ENCODE measurements at places on chromosomes 7 and 10. TPM values are rescaled to one million over a fixed set of nuclear protein-coding genes. Genes with fewer than 3 reads are reported as not detected.

The SLC35B4 gene
- total RNA-seq = 11.1 TPM

GRCh38 chr7:157627033-157627432 lies 290.2 kb downstream of the DNAJB6 start:
- no peak overlapping the region for H3K4me3 ChIP-seq
- H3K4me1 ChIP-seq = no peaks in the 10 kb centered on the region
- no peaks in the 10 kb centered on the region for H3K36me3 ChIP-seq
- no peak overlapping the region for H3K27ac ChIP-seq
- no peak for DNase-seq
- no peaks in the 10 kb centered on the region for H3K27me3 ChIP-seq

The NKX1-2 gene
- total RNA-seq = not detected

- no peaks in the 10 kb centered on the region for H3K36me3 ChIP-seq
- H3K27ac ChIP-seq = no peak overlapping the region
- peaks cover 34% of the 10 kb centered on the region for H3K27me3 ChIP-seq
- no peaks in the 10 kb centered on the region for H3K4me1 ChIP-seq
- no peak for DNase-seq
Observed at GRCh38 chr10:8103543-8103942, 49.1 kb downstream of the GATA3 start.

DNA sequence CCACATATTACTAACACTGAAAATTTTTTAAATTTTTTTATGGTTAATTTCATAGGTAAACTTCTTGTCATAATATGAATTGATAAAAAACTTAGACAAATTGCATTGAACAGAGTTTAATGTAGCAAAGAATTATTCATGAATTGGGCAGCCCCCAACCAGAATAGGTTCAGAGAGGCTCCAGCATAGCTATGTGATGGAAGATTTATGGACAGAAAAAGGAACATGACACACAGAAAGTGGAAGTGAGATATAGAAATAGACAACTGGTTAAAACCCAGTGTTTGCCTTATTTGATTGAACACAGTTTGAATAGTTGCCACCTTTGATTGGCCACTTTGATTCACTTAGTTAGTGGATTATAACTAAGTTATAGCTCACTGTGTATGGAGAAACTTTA lies 87.2 kb downstream of the AHR start:
- no peaks in the 10 kb centered on the region for H3K27me3 ChIP-seq
- DNase-seq = no peak
- H3K4me1 ChIP-seq = no peaks in the 10 kb centered on the region
- H3K36me3 ChIP-seq = no peaks in the 10 kb centered on the region

- no peak overlapping the region for H3K4me3 ChIP-seq
- H3K36me3 ChIP-seq = no peaks in the 10 kb centered on the region
Observed at GRCh38 chr7:117262546-117262945, 60.3 kb downstream of the WNT2 start.

GRCh38 chr10:89655722-89656121 lies 10.7 kb upstream of the PANK1 start:
- H3K4me3 ChIP-seq = no peak overlapping the region
- H3K27me3 ChIP-seq = no peaks in the 10 kb centered on the region
- H3K36me3 ChIP-seq = no peaks in the 10 kb centered on the region

GRCh38 chr7:74193054-74193453 lies 16.8 kb upstream of the LAT2 start:
- peaks cover 97% of the 10 kb centered on the region for H3K36me3 ChIP-seq
- DNase-seq = no peak
- H3K4me1 ChIP-seq = peaks cover 7% of the 10 kb centered on the region
- no peaks in the 10 kb centered on the region for H3K27me3 ChIP-seq
- no peak overlapping the region for H3K4me3 ChIP-seq

DNA sequence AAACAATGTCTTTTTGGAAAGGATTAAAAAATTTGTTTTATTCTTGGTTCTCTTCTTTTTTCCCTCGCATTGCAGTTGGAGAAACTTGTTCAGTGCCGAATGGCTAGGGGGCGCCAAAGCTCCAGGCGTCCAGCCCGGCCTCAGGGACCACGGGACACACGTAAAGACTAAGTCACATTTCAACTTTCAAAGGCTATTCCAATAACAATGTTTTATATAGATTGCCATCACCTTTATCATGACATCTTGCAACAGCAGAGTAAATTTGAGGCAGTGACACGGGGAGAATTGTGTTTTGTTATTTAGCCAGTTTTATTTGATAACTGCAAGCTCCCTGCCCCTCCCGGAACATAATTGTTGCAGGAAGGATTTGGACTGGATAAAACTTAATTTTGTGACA lies 2.2 kb upstream of the IGFBP3 start:
- no peaks in the 10 kb centered on the region for H3K36me3 ChIP-seq
- no peak overlapping the region for H3K27ac ChIP-seq
- H3K27me3 ChIP-seq = peaks cover 48% of the 10 kb centered on the region
- peaks cover 54% of the 10 kb centered on the region for H3K4me1 ChIP-seq
- no peak overlapping the region for H3K4me3 ChIP-seq

DNA sequence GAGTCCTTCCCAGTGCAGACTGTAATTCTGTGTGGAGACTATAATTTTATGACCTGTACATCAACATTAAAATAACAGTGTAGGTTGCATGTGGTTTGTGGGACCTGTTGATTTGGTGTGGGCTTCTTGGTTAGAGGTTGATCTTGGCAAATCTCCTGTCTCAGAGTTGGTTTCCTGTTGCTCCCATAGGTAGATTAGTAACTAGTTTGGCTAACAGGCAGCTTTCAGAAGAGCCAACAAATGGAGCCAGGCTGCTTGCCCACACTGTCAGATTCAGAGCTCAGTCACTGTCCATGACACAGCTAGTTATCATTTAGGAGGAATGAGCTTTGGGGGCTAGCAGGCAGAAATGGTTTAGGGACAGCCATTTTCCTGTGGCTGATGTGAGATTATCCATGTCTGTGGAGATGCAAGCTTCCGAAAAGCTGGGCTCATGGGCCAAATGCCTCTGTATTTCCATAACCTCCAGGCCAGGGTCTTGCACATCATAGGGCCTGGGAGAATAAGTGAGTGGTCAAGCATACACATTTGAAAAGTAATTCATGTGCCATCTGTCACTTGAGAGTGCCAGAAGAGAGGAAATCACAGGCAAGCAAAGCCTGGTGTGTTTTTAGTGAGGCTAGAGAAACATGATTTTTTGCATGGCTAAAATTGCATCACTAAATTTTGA lies 33.4 kb downstream of the CCM2 start:
- no peak overlapping the region for H3K4me3 ChIP-seq
- peaks cover 8% of the 10 kb centered on the region for H3K36me3 ChIP-seq
- H3K27ac ChIP-seq = no peak overlapping the region
- no peak for DNase-seq
- H3K4me1 ChIP-seq = peaks cover 52% of the 10 kb centered on the region

DNA sequence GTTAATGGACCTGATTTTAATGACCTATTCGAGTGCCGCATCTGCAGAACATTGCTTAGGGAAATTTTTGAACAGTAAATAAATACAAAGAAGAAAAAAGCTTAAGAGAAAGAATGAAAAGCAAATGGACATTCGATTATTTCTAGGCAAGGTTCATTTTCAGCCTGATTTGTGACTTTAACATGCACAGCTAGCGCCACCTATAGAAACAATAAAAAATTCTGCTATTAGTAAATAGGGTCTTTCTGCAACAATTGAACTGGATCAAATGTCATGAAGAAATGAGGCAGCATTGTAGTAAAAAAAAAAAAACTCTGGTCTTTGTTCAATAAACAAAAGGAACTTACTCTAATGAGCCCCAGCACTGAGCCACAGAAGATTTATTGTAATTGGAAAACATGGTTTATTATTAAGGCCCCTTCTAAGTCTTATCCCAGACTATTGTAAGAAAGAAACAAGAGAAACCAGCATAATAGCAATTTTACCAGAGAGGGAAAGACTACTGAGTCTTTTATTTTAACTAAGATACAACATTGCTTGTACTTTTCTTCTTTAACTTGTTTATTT lies 41.4 kb upstream of the GHITM start:
- no peaks in the 10 kb centered on the region for H3K27me3 ChIP-seq
- DNase-seq = no peak
- H3K27ac ChIP-seq = no peak overlapping the region
- no peak overlapping the region for H3K4me3 ChIP-seq

- H3K27ac ChIP-seq = no peak overlapping the region
- no peak for DNase-seq
- no peaks in the 10 kb centered on the region for H3K27me3 ChIP-seq
- no peaks in the 10 kb centered on the region for H3K36me3 ChIP-seq
- H3K4me3 ChIP-seq = no peak overlapping the region
Observed at GRCh38 chr7:130240240-130240639, 26.4 kb upstream of the CPA2 start.

The CDK1 gene
- total RNA-seq = 2.6 TPM

DNA sequence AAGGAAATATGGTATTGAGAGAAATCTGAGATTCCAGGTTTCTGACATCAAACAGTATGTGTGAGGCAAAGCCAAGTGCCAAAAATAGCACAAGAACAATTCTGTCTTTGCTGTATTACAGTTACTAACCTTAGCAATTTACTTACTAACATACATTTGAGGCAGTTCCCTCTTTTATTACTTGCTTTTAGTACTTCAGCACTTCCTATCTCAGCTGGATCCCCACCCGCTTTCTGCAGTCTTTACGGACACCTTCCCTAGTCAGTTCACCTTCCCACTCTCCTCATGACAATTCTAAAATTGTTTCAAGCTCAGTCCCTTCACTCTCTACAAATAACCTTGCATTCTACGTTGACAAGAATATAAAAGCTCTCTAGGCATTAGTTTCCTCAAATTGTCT lies 79.2 kb downstream of the ELAPOR2 start:
- H3K27me3 ChIP-seq = no peaks in the 10 kb centered on the region
- H3K36me3 ChIP-seq = no peaks in the 10 kb centered on the region
- H3K4me3 ChIP-seq = no peak overlapping the region
- no peak for DNase-seq
- no peak overlapping the region for H3K27ac ChIP-seq

The CYP17A1 gene
- not detected for total RNA-seq

The VKORC1L1 gene
- total RNA-seq = 10.6 TPM

The NPC1L1 gene
- 1.6 TPM for total RNA-seq

GRCh38 chr10:14583967-14584366 lies 190.7 kb downstream of the FAM107B start:
- no peak overlapping the region for H3K4me3 ChIP-seq
- H3K27me3 ChIP-seq = no peaks in the 10 kb centered on the region
- DNase-seq = no peak

The NPY gene
- total RNA-seq = not detected

DNA sequence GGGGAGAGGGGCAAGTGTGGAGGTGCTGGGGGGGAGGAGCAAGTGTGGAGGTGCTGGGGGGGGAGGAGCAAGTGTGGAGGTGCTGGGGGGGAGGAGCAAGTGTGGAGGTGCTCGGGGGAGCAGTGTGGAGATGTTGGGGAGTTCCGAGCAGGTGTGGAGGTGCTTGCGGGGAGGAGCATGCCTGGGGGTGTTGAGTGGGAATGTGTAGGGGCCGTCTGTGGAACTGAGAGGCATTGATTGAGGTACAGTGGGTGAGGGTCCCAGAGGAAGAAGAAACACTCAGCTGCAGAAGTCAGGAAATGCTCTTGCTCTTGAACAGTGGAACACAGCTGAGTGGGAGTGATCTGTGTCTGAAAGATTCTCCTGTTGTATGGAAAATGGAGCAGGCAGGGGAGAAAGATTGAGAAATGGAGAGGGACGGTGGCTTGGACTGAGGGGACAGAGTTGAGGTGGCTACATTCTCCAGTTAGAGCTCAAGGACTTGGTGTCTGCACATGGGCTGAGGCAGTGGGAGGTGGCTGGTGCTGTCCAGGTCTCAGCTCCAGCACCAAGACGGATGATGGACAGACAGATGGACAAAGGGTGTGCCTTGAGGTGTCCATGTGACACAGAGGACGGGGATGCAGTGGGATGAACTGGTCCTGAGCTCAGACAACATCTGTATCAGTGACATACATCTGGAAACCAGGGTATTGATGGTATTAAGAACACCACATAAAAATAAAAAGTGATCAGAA lies 25.2 kb upstream of the NCAPG2 start:
- H3K36me3 ChIP-seq = peaks cover 13% of the 10 kb centered on the region
- H3K4me1 ChIP-seq = no peaks in the 10 kb centered on the region
- peak overlapping the region; percentile 27 for H3K27ac ChIP-seq
- DNase-seq = no peak
- no peak overlapping the region for H3K4me3 ChIP-seq
- no peaks in the 10 kb centered on the region for H3K27me3 ChIP-seq

The SPDYE6 gene
- total RNA-seq = not detected

GRCh38 chr10:97445357-97445721 lies 467 bp downstream of the EXOSC1 start:
- peaks cover 27% of the 10 kb centered on the region for H3K36me3 ChIP-seq
- H3K4me3 ChIP-seq = peak overlapping the region; percentile 100
- peaks cover 46% of the 10 kb centered on the region for H3K4me1 ChIP-seq
- no peak for DNase-seq
- peak overlapping the region; percentile 80 for H3K27ac ChIP-seq

The CHRM2 gene
- 50.9 TPM for total RNA-seq

DNA sequence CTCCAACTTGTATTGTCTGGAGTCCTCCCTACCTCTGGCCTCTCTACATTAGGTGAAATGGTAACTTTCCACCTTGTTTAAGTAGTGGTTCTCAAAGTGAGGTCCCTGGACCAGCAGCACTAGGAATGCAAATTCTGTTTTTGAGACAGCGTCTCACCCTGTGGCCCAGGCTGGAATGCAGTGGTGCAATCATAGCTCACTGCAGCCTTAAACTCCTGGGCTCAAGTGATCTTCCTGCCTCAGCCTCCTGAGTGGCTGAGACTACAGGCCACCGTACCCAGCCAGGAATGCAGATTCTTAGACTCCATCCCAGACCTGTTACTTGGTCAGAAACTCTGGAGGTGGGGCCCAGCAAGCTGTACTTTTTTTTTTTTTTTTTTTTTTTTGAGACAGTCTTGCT lies 6.8 kb upstream of the TBL2 start:
- H3K27ac ChIP-seq = no peak overlapping the region
- H3K36me3 ChIP-seq = no peaks in the 10 kb centered on the region
- H3K4me3 ChIP-seq = no peak overlapping the region
- peaks cover 3% of the 10 kb centered on the region for H3K4me1 ChIP-seq
- no peaks in the 10 kb centered on the region for H3K27me3 ChIP-seq

DNA sequence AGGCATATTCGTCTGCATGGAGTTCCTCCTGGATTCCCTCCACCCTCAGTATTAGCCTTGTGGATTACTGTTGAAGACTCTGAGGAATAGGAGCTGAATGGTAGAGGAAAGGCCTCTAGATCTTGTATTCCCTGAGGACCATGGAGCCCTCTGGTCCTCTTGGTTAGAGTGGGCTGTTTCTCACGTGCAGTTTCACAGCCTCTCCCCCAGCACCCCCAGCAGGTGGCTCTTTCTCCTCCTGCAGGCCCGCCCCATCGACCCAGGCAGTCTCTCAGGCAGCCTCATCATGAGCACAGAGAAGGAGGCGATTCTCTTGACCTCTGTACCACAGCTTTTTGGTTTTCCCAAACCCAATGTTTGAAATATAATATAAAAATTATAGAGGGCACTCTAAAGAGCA lies 102.0 kb downstream of the WNT2 start:
- no peaks in the 10 kb centered on the region for H3K4me1 ChIP-seq
- no peak for DNase-seq

The DDX50 gene
- 9.3 TPM for total RNA-seq

The ZNF32 gene
- total RNA-seq = 8.7 TPM

GRCh38 chr7:44103923-44104859 lies at the start of gene AEBP1:
AEBP1 (plus strand) TSS chr7:44104345; CDS start chr7:44104666, 321 bp downstream.
- H3K4me1 ChIP-seq = peaks cover 5% of the 10 kb centered on the region
- peaks cover 18% of the 10 kb centered on the region for H3K36me3 ChIP-seq
- peak; percentile 78 for DNase-seq
- peak within 1 kb of the TSS; percentile 84 for H3K27ac ChIP-seq
